Activated CD4-positive, alpha-beta T cell treated with anti-CD3 and anti-CD28 coated beads, Interleukin-2, Interleukin-4, amounts not matched to agents 100 ng/mL and 50 ng/mL, durations not matched to agents 16 hours and 8 hours (primary cell): ENCODE measurements at places on chromosomes 2 and 18.

GRCh38 chr2:179273461-179273962 lies 8.9 kb upstream of the SESTD1 start:
- DNase-seq = no peak

GRCh38 chr18:32308493-32309120 lies 118.8 kb downstream of the MEP1B start:
- no peak for DNase-seq

GRCh38 chr2:3644246-3644525 lies 13.8 kb upstream of the ALLC start:
- DNase-seq = no peak

- DNase-seq = no peak
Observed at GRCh38 chr2:160513120-160513519, 19.5 kb upstream of the RBMS1 start.

DNA sequence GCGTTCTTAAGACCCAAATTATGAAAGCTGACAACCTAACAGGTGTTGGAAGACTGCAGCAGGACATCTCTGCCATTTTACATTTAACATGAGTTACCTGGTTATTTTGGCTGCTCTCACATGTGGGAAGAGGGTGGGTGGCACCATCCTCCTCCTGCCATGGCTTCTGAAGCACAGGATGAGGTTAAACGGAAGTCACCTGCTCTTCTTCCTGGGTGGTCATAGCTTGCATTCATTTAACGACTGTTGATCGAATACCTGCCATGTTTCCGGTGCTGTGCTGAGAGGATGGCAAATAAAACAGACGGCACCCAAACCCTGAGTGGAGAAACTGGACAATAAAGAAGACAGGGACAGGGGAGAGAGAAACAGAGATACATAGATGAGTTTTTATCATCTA lies 118.0 kb downstream of the RHBDD1 start:
- DNase-seq = no peak

DNA sequence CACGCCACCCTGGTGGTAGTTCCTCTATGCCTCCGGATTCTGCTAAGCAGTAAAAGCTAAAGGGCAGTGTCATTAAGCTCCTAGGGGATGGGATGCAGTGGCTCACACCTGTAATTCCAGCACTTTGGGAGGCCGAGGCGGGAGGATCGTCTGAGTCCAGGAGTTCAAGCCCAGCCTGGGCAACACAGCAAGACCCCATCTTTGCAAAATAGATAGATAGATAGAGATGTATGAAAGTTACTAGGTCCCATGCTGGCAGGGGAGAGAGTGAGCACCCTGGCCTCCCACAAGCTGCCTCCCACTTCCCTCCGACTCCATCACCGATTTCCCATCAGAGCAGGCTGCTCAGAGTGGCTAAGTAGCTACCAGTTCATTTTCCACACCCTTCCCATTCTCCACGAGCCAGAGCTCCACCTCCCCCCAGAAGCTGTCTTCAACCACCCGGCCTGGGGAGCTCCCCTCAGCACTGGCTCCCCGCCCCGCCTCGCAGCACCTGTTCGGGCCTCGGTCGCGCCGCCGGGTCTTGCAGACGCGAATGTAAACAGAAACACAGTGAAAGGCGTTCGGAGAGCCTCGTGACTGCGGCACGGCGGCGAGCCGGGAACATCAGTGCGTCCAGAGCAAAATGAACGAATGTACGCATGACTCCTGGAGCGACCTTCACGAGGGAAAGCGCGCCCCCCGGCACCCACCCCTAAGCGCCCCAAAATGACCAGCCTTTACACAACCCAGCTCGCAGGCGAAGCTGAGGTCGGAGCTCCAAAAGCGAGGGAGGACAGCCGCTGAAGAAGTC lies 598 bp upstream of the CEP68 start:
- DNase-seq = no peak

DNA sequence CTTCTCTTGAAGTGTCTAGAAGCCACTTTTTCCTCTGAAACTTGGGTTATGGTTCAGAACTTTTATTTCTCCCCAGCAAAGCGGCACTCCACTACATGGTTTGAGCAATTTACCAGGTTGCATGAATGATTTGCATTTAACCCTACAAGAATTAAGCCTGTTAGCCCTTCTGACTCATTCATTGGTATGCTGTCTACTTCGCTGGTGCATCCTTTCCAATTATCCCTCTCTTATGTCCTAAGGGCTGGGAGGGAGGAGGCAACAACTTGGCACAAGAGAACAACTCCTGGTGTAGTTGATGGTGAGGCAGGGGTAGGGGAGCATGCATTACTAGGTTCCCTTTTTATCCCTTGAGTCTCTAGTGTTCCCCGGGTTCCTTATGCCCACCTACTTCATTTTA lies 293.4 kb upstream of the MEX3C start:
- DNase-seq = no peak

DNA sequence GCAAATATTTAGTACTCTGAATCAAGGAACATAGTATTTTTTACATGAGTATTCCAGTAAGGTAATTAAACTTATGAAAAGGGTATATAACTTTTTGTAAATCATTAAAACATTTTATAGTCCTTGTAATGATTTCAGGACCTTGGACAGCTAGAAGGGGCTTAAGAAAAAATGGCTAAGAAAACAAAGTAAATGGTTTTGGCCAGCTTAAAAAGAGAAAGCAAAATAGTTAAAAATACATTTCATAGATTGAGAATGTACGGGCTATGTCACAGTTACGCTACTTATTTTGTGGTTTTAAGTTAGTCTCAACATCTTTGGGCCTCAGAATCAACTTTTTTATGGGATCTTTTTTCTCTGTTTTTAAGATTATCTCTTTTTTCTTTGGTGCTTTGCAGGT lies 26.7 kb downstream of the POLI start:
- DNase-seq = no peak

GRCh38 chr2:66547887-66548286 lies 113.0 kb downstream of the MEIS1 start:
- no peak for DNase-seq

DNA sequence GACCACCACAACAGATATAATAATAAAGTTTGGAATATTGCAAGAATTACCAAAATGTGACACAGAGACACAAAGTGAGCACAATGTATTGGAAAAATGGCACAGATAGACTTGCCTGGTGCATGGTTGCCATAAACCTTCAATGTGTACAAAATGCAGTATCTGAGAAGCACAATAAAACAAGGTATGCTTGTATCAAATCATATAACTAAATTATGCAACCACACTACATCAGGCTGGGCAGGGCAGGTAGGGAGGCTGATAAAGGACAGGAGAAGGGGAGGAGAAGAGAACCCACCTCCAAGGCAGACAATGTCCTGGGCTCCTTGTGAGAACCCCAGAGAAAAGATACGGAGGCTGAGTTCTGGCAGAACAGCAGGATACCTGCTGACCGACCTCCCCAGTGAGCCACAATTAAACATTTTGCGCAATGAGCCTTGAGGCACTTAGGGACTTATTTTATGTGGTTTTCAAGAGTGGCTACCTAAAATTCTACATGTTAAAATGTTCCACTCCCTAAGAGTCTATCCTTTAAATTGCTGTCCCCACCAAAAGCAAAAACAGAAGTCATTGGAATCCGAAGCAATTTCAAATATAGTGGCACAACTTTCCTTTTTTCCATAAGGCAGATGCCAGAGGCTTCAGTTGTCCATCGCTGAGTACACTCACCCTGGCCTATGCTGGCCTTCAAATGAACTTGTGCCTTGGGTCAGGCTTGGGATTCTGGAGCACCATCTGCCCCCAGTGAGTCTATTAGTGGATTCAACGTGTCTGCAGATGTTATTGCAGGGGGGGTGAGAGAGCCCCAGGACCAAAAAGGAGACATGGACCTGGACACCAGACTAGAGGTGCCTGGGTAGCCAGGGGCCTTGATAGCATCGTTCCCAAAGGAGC lies 16.8 kb downstream of the WDFY1 start:
- no peak for DNase-seq

- no peak for DNase-seq
Observed at GRCh38 chr2:137336067-137336466, 570.7 kb downstream of the THSD7B start.

DNA sequence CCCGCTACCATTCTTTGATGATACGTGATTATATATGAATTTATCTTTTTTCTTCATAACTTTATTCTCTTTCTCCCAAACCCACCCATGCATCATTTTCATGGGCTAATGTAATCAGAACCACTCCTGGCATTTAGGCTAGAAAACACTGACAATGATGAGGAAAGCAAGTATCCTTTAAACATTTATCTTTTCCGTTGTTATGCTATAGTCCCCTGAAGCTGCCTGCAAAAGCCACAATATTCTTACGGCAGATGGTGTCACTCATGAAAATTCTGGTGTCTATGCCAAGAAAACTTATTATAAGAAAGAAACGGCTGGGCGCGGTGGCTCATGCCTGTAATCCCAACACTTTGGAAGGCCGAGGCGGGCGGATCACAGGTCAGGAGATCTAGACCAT lies 221.8 kb upstream of the CTAGE1 start:
- DNase-seq = no peak

DNA sequence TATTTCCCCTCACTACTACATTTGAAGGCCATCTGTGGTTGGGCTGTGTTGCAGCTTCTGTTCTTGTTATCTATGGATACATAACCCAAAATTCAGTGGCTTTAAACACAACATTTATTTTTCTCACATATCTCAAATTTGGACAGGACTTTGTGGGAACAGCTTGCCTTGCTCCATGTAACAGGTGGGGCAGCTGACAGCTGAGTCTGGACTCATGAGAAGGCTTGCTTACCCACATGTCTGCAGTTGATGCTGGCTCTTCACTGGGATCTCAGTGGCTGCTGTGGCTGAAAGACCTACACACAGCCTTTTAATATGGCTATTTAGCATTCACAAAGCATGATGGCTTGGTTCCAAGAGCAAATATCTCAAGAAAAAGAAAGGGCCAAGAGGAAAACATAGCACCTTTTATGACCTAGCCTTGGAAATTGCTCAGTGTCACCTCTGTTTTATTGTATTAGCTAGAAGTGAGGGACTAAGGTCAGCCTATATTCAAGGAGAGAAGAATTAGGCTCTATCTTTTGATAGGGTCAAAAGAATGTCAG lies 296.8 kb upstream of the ZNF521 start:
- DNase-seq = no peak

DNA sequence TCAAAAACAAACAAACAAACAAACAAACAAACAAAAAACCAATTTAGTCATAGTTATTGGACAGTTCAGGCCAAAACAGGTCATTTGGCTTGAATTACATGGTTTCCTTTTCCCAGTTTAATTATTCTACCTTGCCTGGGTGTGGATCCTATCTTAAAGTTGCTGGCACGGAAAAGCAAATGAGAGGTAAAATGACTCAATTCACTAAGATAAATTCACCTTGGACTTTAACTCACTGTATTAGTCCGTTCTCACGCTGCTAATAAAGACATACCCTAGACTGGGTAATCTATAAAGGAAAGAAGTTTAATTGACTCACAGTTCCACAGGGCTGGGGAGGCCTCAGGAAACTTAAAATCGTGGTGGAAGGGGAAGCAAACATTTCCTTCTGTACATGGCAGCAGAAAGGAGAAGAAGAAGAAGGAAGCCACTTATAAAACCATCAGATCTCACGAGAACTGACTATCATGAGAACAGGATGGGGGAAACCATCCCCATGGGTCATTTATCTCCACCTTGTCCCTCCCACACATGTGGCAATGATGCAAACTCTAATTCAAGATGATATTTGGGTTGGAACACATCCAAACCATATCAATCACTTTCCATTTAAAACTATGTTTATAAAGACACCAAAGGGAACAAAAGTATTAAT lies 22.5 kb upstream of the TRAPPC8 start:
- DNase-seq = no peak

DNA sequence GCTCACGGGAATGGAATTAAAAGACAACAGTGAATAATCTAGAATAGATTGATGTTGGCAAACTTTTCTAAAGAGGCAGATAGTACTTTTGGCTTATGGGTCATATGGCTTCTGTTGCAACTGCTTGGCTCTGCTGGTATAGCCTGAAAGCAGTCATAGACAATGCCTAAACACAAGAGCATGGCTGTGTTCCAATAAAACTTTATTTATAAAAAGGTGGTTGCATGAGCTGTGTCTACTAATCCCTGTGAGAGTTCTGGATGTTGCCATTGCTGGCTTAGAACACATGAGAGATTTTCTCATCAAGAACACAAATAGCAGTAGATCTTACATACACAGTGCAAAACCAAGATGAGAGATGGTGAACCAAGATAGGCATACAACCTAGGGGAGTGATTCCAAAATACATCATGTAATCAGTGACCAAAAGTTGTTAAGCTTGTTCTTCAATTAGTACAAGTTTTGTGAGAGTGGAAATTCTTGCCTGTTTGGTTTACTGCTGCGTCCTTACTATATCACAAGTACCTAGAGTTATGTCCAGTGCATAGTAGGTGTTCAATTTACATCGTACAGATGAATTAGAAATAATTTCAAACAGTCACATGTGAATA lies 380.0 kb downstream of the METTL4 start:
- no peak for DNase-seq

GRCh38 chr2:241571821-241572620 lies 13.5 kb downstream of the BOK start:
- DNase-seq = no peak

DNA sequence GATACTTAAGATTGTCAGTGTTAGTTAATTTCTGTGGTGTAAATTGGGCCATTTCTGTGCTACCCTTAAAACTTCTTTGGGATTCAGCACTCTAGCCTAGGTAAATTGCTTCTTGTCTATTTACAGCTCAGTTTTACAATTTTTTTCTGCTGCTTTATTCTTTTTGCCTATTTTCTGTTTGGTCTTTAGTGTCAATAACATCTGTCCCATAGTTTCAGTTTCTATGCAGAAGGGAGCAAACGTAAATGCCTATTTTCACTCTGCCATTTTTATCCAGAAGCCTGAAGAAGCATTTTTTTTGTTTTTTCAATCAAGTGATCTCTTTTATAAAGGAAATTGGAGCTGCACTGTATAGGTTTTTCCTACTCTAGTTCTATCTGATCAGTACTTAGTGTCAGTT lies 564.9 kb upstream of the MEX3C start:
- no peak for DNase-seq

DNA sequence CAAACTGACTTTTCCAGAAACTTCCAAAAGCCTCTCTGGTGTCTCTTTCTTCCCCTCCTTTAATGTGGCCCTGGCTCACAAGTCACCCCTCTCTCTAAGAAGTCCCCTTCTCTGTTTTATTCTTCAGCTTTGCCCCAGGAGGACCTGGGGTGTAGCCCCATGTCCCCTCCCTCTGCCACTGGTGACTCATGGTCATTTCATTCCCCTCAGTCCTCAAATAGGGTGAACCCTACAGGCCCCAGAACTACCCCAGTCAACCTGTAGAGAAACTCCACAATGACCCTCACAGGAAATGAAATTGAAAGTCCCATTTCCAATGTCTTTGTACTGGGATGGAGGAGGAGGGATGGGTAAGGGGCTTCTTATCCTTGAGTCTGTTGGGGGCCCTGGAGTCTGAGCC lies 6.2 kb upstream of the SPEG start:
- DNase-seq = no peak

- DNase-seq = no peak
Observed at GRCh38 chr2:114119862-114120261, 230.0 kb downstream of the ACTR3 start.

DNA sequence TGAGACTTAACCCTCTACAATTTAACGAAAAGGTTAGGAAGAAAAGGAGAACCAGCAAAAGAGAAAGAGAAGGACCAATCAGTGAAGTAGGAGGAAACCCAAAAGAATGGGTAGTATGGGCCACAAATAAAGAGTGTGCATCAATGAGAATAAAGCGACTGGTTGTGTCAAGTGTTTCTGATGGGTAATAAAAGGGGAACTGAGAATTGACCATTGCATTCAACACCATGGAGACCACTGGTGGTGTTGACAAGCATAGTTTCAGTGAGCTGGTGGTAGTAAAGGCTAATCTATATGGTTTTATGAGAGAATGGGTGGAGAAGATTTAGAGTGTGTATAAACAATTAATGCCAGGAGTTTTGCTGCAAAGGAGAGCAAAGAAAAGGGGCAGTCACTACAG lies 75.4 kb downstream of the CSRNP3 start:
- no peak for DNase-seq
